Neural crest cell (in vitro differentiated cells): ENCODE measurements at places on chromosomes 6 and 20. TPM values are rescaled to one million over a fixed set of nuclear protein-coding genes. Genes with fewer than 3 reads are reported as not detected.

The SAMD3 gene
- total RNA-seq = 0.58 and 0.73 TPM in 2 replicates

The CDSN gene
- total RNA-seq = not detected in 2 replicates

The IRF4 gene
- total RNA-seq = 0.30 TPM in 1 of 2 replicates, not detected in the other

DNA sequence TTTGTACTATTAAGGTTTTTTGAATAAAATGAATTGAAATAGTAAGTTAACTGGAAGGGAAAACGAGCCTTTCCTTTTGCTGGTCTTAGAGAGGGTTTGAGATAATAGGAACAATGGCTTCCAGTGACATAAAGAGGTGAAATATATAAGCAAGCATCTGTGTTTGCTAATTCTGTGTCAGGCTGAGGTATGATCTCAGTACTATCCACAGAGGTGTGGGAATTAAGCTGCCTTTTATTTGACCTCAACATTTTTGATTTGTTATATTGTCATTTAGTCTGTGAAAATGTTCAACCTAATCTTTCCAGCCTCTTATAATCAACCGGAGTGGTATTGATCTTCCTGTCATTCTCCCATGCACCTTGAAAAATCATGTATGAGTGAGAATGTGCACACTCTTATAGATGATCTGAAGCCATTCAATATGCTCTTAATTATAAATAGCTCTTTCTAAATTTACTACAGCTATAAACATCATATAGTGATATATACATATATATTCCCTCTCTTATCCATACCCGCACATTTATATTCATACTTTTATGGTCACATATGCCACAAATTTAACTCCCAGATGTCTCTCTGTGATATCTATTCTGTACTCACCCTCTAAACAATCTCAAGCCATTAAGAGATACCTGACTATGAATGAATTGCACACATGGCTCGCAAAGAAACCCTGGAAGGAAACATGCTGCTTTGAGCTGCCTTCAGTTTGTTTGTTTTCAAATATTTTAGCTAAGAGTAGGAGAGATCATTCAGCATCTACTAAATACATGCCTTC lies 754.7 kb upstream of the NRSN1 start:
- no peaks in the 10 kb centered on the region for H3K4me1 ChIP-seq
- H3K36me3 ChIP-seq = no peaks in the 10 kb centered on the region
- DNase-seq = no peak
- H3K4me3 ChIP-seq = no peak overlapping the region

The GSTA2 gene
- not detected in 2 replicates for total RNA-seq

The TRIM40 gene
- total RNA-seq = not detected in 2 replicates

The HLA-DRB5 gene
- not detected in 2 replicates for total RNA-seq

The METTL24 gene
- 3.6 and 4.7 TPM in 2 replicates for total RNA-seq

- peaks cover 77% of the 10 kb centered on the region for H3K27me3 ChIP-seq
- no peak overlapping the region for H3K27ac ChIP-seq
Observed at GRCh38 chr6:169252505-169253189, 999 bp downstream of the THBS2 start.

GRCh38 chr6:37546141-37546871 lies 46.6 kb upstream of the CCDC167 start:
- H3K27me3 ChIP-seq = no peaks in the 10 kb centered on the region
- DNase-seq = no peak
- H3K36me3 ChIP-seq = no peaks in the 10 kb centered on the region
- no peak overlapping the region for H3K27ac ChIP-seq

The PRSS16 gene
- total RNA-seq = 0.57 and 0.63 TPM in 2 replicates

GRCh38 chr6:147201885-147202515 lies 2.2 kb upstream of the STXBP5 start:
- H3K27ac ChIP-seq = no peak overlapping the region
- no peaks in the 10 kb centered on the region for H3K27me3 ChIP-seq
- H3K4me1 ChIP-seq = peaks cover 25% of the 10 kb centered on the region

GRCh38 chr6:12720310-12720709 lies 3.7 kb downstream of the PHACTR1 start:
- no peaks in the 10 kb centered on the region for H3K36me3 ChIP-seq
- peaks cover 24% of the 10 kb centered on the region for H3K27me3 ChIP-seq
- H3K4me1 ChIP-seq = peaks cover 19% of the 10 kb centered on the region
- no peak for DNase-seq
- no peak overlapping the region for H3K27ac ChIP-seq

- peak overlapping the region; percentile 66 for H3K27ac ChIP-seq
- DNase-seq = no peak
- no peak overlapping the region for H3K4me3 ChIP-seq
- no peaks in the 10 kb centered on the region for H3K36me3 ChIP-seq
- H3K4me1 ChIP-seq = peaks cover 19% of the 10 kb centered on the region
Observed at GRCh38 chr6:123062670-123063069, 66.6 kb downstream of the CLVS2 start.
